GM19239 (cell line): ENCODE measurements at places on chromosomes 3 and 15.

DNA sequence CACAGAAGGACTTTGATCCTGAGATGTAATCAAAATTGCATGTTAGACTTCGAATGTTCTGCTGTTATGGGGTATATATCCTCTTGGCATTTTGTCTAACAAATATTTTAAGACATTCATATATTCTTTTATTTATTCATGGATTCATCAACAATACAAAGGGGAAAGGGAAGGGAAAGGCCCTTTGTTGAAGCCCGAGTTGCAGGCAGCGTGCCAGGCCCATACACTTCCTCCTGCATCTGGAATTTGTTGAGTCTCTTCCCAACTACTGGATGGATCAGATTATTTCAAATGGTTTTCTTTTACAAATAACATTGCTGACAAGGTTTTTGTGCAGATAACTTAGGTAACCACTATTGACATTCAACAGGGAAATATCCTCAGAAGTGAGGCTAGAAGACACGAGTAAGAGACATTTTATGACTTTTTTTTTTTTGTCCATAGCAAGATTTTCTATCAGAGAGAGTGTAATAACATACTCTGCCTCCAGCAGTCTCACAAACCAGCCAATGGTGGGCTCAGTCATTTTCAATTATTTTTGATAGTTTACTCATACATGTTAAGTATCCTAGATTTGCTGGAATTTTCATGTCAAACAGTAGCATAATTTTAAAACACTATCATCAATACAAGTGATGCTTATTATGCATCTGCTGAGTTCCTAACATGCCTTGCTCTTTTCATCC lies 94.3 kb downstream of the RPL39L start:
- DNase-seq, result no peak

GRCh38 chr15:68797599-68798345 lies 22.9 kb downstream of the ANP32A start:
- DNase-seq, result no peak

DNA sequence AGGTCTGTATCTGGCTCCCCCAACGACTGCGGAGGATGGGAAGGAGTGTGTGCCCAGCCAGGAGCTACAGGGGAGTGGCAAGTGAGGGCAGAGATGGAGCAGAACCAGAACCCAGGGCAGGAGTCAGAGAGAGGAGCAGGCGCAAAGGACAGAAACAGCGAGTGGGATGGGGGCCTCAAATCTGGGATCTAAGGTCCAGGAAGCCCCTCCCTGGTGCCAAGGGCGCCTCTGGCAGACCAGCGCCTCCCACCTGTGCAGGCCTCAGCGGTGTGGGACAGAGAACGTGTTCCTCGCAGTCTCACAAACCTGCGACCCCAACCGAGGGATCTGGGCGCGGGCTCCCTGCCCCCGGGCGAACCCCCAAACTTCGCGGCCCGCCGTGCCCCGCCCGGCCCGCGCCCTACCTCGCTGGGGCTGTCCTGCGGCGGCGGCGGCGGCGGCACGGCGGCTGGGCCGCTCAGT lies 301 bp downstream of the PCBP4 start:
- DNase-seq, result no peak

- DNase-seq, result no peak
These were observed 16.1 kb upstream of the TATDN2 start for GRCh38 chr3:10232137-10232536.

DNA sequence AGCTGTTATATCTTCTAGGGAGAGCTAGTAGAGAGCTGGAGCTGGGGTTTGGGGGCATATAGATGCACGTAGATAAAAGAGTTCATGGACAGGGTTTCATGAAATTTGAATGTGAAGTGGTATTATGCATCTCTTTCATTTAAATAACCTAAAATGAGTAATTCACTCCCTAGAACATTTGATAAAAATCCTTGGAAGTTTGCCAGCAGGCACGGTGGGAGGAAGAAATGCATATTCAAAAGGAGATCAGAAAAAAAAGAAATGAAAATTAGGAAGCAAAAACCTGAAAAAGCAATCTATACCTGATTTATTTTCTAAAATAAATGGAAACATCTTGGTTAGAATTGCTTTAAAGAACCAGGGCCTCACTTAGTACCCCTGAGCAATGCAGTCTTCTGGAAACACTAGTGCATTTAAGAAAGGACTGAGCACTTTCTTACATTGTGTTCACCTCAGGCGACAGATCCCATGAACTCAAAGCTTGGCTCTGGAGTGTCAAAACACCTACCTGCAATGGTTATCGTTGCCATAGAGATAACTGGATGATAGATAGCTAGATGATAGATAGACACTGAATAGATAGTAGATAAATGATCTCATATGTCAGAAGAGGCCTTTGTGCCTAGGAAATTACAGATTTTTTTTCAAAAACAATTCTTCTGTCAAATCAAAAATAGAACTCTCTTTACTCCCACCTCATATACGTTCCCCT lies 458.6 kb upstream of the THRB start:
- DNase-seq, result no peak

GRCh38 chr3:17629400-17629799 lies 113.0 kb downstream of the TBC1D5 start:
- no peak for DNase-seq

DNA sequence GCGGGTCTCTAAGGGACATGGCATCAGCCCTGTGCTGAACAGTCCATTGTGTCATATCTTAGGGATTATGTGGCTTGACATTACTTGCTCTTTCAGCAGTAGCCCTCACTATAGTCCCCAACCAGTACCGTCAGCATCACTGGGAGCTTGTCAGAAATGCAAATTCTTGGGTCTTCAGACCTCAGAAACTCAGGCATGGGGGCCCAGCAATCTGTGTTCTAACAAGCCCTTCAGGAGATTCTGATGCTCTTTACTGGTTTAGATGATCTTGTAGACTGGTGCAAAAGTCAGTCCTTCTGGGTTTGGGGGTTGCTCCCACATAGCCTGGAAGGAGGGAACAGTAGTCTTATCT lies 39.0 kb upstream of the TRAK1 start:
- DNase-seq, result no peak

GRCh38 chr3:15427981-15428380 lies 583 bp downstream of the EAF1 start:
- no peak for DNase-seq

DNA sequence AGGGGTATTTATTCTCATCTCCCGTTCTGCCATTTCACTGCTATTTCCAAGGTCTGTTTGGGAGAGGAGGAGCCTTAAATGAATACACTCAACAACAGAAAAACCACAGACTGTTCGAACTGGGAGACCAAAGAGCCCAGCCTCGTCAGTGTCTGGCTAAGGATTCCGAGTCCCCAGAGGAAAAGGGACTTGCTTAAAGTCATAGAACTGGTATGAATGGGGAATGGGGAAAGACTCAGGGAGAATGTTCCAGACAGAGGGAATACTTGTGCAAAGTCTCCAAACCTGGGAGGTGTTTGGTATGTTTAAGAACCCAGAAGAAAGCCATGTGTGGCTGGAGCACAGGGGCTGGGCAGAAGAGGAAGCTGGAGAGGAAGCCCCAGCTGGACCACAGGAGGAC lies 46.9 kb downstream of the FAM43A start:
- no peak for DNase-seq

- DNase-seq, result no peak
These were observed 58.6 kb downstream of the DRD3 start for GRCh38 chr3:114120211-114120610.

GRCh38 chr3:196969134-196969659 lies 564 bp upstream of the PIGZ start:
- DNase-seq, result peak; percentile 79

- no peak for DNase-seq
These were observed 154.2 kb upstream of the LRIG1 start for GRCh38 chr3:66655044-66655443.

DNA sequence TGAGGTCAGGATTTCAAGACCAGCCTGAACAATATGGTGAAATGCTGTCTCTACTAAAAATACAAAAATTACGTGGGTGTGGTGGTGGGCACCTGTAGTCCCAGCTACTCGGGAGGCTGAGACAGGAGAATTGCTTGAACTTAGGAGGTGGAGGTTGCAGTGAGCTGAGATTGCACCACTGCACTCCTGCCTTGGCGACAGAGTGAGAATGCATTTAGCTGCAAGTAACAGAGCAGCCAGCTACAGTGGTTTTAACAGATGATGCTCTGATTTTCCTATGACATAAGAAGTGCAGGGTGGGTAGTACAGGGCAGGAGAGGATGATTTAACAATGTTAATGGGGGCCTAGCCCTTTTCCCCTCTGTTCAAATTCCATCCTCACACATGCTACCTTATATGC lies 267.9 kb downstream of the RPLP1 start:
- DNase-seq, result no peak

GRCh38 chr15:101201411-101202174 lies 50.3 kb downstream of the CHSY1 start:
- no peak for DNase-seq

DNA sequence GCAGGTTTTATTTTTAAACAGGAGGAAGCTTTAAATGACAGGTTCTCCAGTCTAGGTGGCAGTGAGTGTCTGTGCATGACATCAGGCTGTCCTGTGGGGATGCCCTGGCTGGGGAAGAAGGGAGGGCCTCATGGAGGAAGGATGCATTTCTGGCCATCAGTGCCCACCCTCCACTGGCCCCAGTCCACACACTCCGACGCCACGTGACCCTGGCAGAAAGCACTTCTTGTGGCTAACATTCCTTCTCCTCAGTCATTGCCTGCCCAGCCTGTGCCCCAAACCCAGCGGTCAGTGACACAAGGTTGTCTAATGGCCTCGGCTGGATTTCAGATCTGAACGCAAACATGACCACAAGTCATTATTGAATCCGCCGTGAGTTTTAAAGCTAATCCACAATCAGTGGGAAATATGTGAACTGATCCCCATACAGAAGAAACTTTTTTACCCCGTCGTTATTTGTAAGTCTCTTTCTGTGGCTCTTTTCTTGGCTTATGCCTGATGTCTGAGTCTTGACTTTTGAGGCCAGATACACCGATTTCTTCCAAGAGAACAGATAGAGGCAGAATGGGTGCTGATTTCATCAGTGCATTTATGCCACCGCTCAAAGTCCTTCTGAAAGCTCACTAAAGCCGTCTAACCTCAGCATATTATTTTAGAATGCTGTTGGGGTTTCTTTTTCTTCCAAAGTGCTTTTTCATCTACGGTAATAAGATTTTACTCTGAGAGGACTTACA lies 17.3 kb upstream of the LRRK1 start:
- no peak for DNase-seq

GRCh38 chr3:13863965-13864595 lies 15.8 kb downstream of the WNT7A start:
- DNase-seq, result no peak

DNA sequence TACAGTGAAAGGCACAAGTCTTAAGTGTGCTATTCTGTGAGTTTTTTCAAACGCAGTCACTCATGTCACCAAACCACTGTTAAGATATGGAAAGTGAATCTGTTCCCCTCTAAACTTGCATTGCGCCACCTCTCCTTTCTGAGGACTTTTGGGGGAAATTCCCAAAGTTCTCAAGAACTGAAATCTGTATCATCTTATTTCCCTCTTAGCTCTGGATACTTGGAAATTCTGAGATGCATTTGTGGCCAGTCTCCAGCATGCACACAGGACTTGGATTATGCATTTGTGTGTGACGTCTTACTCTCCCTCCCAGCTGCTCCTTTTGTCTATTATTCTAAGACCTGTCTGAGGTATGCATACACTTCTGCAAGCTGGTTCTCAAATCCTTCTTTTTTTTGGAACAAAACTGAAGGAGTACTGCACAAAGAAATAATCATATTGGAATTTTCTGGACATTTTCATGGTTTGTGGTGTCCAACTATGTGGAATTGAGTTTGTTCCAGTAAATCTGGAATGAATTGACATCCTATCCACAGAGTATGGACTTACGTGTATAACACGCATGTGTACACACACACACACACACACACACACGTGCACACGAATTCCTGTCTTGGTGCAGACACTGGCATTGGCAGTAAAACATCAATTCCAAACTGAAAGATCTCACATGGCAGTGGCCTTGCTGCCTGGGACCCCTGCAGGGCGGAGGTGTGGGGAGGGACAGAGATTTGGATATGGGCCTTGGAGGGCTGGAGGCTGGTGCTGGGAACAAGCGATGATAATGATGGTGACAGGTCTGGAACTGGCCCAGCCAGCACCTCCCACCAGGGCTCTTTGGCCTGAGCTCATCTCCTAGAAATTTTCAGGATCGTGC lies 8.2 kb upstream of the LCTL start:
- DNase-seq, result no peak

DNA sequence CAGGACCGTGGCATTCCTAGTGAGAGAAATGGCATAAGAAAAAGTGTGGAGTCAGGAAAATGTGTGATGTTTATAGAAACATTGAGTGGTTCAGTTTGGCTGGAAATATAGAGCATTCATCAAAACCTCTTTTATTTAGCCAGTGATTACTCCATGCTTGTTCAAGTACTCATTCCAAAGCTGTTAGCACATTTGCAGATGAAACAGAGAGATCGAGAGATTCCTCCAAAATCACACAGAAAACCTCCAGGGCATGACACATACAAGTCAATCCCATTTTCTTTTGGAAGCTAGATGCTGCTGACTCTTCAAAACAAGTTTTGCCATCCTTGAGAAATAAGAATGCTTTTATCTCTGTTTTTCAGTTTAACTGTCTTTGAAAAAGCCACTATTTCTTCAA lies 11.5 kb upstream of the MB21D2 start:
- no peak for DNase-seq

- no peak for DNase-seq
These were observed 346.2 kb upstream of the ZNF717 start for GRCh38 chr3:76131396-76132153.

DNA sequence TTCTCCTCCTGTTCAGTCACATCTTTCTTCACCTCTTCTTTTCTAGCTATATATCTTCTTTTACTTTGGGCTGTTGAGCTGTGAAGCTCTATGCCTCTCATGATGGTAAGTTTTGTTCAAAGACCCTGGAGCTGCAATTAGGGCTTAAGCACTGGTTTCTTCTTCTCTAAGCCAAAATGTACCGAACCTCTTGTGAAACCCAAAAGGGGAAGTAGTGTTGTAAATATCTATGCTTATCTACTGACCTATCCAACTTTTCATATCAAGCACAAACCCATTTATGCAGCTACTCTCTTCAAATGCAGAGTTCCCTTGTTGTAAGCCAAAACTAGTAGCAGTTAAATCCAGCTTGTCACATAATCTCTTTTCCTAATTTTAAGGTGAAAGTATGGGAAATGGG lies 123.6 kb upstream of the CD96 start:
- no peak for DNase-seq

DNA sequence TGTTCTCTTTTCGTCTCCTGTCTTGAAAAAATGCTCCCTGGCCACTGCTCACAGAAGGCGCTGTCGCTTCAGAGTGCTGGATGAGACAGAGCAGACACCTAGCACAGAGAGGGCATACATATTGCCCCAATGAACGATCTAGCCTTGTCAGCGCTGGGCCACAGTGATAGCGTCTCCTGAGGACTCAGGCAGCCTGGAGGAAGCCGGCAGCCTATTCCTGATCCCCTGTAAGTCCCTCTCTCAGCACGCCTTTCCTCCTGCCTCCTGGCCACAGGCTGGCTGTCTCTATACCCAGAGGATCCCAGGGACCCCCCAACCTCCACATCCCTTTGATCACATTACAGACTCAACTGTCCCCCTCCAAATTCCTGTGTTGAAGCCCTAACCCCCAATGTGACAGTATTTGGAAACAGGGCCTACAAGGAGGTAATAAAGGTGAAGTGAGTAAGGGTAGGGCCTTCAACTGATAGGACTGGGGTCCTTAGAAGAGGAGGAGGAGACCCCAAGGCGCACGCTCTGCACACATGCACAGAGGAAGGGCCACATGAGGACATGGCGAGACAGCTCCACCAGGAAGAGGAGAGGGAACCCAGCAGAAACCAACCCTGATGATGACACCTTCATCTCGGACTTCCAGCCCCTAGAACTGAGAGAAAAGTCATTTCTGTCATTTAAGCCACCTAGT lies 7.5 kb downstream of the PLA2G4F start:
- no peak for DNase-seq

- DNase-seq, result no peak
These were observed 42.3 kb upstream of the SLC25A36 start for GRCh38 chr3:140899363-140899762.

GRCh38 chr15:68679161-68679560 lies 100.4 kb downstream of the CORO2B start:
- DNase-seq, result no peak
